Activated CD4-positive, alpha-beta T cell treated with anti-CD3 and anti-CD28 coated beads, Interleukin-2, amount 50 U/mL, for 16 hours (primary cell): ENCODE measurements at places on chromosomes 5 and 9.

- DNase-seq, result peak; percentile 59
Observed at GRCh38 chr9:1536522-1537170, 478.5 kb upstream of the SMARCA2 start.

DNA sequence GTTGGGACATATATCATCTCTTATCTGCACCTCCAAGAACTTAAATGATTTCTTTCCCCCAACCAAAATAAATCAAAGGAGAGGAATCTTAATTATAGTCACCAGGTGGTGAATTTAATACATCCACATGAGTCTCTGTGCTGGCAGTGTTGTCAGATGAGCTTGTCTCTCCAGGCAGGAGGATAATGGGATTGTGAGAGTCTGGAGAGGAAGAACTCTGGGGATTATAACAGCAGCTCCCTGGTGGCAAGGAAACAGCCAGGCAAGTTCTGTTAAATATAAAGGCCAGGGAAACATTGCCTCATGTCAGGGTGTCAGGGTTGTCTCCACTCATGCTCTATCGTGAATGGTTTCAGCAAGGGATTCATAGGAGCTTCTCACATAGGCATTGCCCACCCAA is 80.8 kb downstream of the TLR4 start:
- no peak for DNase-seq

GRCh38 chr5:83552275-83552674 is 80.7 kb downstream of the VCAN start:
- DNase-seq, result no peak

- DNase-seq, result no peak
Observed at GRCh38 chr5:173205916-173206315, 29.1 kb downstream of the NKX2-5 start.

DNA sequence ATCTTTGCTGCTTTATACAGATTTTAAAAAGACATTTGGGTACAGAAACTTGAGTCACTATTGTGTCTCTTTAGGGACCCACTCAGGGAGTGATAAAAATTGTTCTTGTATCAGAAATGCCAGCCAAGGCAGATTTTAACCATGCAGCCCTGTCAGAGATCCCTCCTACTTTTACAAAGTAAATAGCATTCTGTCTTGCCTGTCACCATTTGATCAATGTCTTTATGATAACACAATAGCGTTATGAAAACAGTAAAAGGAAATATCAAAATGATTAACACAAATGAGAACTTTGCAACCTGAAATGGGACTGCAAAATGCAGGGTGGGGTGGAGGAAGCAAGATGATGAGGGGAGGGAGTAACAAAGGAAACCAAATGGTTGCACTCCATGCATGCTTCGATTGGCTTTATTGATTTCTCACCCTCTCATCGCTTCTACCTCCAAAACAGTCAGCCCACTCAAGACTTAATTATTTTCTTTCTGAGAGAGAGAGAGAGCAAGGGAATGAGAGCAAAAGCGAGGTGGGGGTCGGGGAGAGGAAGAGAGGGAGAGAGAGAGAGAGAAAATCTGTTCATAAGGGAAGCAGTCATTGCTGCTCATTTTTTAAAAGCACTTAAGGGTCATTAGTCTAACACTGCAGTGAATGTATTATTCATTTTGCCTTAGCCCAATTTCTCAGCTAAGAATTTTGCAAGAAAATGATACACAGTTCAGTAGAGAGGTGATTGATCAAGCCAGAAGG is 576.5 kb downstream of the CSNK1G3 start:
- no peak for DNase-seq

GRCh38 chr5:9344751-9345240 is 201.1 kb downstream of the SEMA5A start:
- DNase-seq, result no peak

DNA sequence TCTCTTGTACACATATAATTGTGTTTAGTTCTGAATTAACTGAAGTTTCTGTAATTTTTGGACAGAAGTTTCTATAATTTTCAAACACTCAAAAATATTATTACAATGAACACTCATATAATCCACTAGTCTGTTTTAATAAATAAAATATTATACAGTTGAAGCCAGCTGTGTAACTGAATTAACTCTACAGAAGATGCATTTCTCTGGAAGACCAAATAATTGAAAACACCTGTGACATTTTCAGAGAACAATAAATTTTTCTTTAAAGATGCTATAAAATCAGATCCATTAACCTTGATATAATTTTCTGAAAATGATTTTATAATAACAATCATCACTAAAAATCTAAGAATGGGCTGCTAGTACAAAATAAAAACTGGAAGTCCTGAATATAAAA is 14.7 kb downstream of the NADK2 start:
- no peak for DNase-seq

GRCh38 chr9:95505717-95506427 is 10.9 kb downstream of the PTCH1 start:
- DNase-seq, result no peak

DNA sequence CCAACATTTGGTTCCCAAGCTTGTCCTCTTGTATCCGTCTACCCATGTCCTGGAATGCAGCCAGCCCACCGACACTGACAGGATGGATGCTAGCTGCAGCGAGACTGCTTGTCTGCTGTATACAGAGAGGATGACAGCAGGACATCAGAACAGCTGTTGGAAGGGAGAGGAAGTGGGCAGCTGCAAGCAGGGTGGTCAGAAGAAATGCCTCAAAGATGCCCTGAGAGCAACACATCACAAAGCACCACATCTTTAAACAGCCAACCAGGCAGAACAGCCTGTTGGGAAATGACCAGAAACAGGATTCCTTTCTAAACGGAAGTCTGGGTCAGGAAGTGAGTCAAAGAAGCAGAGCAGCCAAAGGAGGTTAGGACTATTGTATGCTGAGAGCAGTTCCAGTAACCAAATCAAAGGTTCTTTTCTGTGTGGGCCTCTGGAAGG is 219.1 kb downstream of the NDUFS4 start:
- peak; percentile 58 for DNase-seq

DNA sequence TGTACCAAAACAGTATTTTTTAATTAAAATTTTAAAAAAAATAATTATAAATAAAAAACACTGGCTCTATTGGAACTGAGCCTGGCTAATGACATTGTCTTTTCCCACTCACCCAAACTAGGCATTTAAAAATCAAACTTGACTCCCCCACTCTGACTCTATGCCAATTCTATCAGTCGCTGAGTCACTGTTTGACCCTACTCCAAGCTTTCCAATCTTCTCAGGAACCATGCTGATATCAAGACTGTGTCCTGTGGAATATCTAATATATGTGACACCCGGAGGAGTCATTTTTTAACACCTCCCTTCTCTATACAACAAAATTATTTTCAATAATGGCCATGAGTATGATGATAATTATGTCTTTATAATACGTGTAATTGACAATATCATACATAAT is 171.6 kb upstream of the RASEF start:
- DNase-seq, result no peak

GRCh38 chr5:88553986-88554385 is 285.3 kb upstream of the TMEM161B start:
- DNase-seq, result no peak

GRCh38 chr5:9168791-9169556 is 376.9 kb downstream of the SEMA5A start:
- no peak for DNase-seq

GRCh38 chr5:137206030-137206715 is 293.0 kb downstream of the SPOCK1 start:
- no peak for DNase-seq

DNA sequence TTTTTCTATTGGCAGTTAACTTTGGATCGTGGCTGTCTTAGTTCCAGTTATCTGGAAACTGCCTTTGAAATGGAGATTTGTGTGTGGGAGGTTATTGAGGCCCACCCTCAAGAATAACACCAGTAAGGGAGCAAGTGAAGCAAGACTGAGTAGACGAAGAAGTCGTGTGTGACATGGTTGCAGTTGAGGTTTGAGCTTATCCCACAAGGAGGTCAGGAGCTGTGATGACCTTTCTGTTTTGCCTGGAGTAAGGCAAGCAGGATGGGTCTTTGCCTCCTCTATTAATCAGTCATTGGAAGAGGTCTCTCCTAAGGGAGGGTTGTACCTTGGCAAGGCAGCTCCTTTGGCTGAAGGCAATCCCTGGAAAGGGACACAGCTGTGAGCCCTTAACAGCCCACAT is 49.6 kb upstream of the CTXN3 start:
- DNase-seq, result no peak

DNA sequence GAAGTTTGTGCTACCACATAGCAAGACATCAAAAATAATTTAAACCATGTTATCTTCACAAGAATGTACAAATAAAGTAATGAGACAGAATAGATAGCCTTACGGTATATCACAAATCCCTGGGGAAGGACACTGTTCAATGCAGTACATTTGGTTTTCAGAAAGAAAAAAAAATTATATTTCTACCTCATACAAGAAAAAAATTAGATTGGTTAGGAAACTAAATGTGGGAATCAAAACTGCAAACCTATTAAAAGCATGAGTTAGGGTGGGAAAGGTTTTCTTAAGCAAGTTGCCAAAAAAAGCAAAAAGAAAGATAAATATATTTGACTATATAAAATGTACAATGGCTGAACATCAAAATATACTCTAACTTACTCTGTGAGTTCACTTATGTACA is 201.9 kb upstream of the NREP start:
- DNase-seq, result no peak

DNA sequence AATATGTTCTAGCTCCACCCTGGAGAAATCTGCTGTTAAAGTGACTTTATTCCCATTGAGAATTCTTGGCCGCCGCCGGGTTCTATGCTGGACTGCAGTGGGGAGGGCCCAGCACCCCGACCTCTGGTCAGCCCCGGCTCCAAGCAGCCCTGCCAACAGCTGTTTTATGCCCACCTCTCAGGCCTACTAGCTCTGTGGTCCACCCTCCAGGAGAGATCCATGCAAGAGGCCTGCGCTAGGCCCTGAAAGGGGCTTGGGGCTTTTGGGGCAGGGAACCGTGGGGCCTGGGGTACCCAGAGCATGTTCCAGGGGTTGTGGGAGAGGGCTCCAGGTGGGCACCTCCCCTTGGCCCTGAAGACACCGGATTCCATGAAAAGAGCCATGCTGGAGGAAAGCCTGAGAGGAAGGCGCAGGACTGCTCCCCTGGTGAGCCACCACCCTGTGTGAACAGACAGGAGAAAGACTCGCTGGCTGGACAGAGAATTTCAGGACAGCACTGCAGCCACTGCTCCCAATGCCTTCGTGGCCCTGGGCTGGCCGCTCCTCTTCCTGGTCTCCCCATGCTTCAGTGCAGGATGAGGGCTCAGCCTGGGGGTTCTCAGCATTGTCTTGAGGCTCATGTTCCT is 44.6 kb upstream of the RUFY1 start:
- no peak for DNase-seq

- DNase-seq, result no peak
Observed at GRCh38 chr9:123112015-123112975, 78.8 kb downstream of the GPR21 start.

DNA sequence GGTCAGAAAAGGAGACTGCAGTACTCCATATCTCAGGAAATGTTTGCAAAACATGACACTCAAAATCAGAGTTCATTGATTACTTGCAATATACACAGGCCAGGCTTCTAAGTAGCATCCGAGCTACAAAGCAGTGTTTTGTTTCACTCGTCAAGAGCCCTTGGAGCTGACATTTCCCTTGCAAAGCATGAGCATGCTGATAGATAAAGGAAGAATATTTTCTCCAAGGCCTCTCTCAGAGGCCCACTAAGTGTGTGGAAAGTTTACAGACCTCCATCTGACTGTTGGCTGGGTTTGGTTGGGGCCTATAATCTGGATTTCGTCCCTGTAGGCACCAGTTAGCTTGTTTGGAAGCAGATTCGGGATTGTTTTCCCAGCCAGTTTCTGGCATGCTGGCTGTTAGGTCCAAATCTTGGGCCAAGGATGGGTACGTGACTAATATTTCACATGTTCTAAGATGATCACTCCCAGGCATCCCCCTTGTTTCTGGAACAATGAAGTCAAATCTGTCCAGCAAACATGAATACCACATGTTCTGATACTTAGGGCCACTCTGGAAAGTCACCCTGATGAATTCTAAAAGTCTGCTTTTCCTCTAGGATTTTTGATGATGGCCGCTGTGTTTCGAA is 161.3 kb downstream of the RFK start:
- DNase-seq, result no peak

DNA sequence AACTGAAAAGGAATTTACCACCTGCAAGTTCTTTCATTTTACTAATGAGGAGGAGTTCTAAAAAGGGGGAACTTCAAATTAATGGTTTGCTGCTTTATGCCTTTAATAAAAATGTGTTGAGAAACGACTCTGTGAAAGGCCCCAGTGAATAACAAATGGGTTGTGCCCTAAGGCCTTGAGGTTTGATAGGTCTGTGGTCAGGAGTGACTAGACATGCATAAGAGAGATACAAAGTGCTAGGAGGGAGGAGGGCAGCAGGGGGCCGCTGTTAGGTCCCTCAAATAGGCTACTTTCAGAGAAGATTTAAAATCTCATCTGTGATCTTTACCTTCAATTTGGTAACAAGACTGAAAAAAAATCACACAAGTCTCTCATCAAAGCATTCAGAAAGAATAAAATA is 58.3 kb downstream of the FAM81B start:
- DNase-seq, result no peak

DNA sequence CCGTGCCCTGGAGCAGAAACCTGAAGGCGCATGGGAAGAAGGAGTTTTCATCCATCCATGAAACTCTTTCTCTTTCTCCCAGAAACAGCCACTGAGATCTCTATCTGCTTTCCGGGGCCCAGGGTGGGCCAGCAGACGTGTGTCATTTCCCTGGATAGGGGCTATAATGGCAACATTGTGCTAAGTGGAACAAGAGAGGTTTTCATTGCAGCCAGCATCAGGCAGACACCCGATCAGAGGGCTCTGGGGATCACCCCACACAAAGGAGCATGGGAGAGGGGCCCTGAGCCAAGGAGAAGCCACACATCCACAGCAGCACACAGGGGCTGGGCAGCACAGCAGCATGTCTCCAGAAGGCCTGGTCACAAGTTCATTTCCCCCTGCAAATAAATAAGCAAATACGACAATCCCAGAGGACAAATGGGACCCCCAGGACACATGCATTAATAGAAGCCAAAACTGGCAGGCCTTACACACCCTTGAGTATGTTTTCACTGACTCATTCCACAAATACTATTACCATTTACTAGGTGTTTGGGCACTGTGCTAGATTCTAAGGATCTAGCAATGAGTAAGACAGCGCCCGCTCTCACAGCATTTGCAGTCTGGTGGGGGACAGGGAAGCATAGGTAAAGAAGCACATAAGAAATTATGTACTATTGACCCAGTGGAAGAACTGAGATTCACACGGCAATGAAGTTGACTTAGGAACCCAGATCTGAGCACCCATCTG is 4.3 kb upstream of the AFAP1L1 start:
- DNase-seq, result no peak

GRCh38 chr5:87645224-87645623 is 232.5 kb upstream of the CCNH start:
- no peak for DNase-seq
